ENCODE measurements at places on chromosomes 11 and 22.

DNA sequence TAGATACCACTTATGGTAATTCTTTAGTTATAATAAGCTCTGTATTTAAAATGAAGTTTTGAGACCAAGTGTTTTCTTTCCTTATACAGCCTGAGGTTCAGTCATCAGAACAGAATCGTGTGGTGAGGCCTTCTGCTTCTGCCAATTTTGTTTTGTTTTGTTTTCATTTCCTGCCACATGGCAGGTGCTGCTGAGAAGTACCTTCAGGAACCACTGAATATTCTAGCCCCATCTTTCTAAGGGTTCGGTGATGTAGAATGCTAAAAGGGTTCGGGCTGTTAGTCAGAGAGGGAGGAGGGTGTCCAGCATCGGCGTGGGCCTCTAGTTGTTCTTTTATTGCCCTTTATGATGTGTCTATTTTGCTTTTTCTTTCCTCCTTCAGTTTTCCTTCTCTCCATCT, 25.8 kb downstream of the TNRC6B start:
- no peak for DNase-seq

GRCh38 chr11:86795949-86796348, 4.4 kb upstream of the PRSS23 start:
- DNase-seq = no peak

DNA sequence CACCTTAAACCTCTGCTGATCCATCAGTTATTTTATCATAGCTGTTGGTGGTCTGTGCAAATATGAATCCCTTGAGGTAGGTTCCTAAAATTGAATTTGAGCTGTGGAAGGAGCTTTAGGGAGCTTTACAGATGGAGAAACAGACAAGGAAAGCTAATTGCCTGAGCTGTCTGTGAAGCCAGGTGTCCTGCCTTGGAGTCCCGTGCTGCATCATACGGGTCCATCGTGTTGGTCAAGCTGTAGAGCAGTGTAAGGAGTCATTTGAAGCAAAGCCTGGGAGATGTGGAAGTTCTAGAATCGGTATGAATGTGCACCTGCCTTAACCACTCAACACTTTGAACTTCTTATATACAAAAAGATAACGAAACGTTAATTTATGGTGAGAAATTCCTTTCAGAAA, 1.0 kb downstream of the POLA2 start:
- no peak for DNase-seq

DNA sequence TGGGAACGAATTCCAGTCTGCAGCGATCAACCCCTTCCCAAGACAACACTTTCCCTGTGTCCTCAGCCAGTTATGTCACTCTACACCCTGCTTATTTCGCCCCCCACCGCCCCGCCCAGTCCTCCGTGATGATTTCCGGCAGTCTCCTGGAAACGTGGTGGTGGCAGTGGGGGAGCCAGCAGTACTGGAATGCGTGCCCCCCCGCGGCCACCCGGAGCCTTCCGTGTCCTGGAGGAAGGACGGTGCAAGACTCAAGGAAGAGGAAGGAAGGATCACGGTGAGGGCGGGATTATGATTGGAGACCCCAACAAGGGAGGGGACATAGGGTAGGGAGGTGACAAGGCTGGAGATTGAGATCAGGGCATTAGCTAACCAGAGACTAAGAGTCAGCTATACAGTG, 4.1 kb downstream of the ROBO3 start:
- DNase-seq = no peak

GRCh38 chr11:7577291-7578190, 63.7 kb downstream of the PPFIBP2 start:
- no peak for DNase-seq

DNA sequence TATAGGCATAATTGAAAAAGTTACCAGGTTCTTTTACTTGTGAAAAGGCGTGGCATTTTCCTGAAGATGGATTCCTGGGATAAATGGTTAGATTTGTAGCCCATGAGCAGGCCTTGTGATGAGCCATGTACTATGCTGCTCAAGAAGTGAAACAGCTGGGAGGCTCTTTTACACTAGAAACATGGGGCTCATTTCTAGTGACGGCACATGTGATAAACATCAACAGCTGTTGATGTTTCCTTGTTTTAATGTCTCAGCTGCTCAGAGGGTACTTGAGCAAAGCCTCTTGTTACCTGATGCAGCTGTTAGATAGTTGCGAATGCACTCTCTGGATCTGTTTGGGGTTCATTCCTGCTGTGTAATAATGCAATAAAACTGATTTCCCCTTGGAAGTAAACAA, 396.8 kb downstream of the GUCY1A2 start:
- no peak for DNase-seq

DNA sequence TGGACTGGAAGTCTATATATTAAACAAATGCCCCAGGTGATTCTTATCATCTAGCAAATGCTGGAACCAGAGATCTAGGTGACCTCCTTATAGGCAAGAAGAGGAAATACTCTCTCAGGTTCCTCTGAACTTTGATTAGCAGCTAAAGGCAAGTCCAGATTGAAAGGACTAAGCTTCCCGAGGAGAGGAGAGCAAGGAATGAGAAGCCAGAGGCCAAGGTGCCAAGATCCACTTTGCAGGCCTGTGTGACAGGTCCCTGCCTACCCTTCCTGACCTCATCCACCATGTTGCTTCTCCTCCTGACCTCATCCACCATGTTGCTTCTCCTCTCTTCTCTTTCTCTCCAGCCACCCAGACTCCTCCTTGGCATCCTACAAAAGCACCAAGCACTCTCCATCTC, 173.2 kb downstream of the LARGE1 start:
- DNase-seq = no peak

DNA sequence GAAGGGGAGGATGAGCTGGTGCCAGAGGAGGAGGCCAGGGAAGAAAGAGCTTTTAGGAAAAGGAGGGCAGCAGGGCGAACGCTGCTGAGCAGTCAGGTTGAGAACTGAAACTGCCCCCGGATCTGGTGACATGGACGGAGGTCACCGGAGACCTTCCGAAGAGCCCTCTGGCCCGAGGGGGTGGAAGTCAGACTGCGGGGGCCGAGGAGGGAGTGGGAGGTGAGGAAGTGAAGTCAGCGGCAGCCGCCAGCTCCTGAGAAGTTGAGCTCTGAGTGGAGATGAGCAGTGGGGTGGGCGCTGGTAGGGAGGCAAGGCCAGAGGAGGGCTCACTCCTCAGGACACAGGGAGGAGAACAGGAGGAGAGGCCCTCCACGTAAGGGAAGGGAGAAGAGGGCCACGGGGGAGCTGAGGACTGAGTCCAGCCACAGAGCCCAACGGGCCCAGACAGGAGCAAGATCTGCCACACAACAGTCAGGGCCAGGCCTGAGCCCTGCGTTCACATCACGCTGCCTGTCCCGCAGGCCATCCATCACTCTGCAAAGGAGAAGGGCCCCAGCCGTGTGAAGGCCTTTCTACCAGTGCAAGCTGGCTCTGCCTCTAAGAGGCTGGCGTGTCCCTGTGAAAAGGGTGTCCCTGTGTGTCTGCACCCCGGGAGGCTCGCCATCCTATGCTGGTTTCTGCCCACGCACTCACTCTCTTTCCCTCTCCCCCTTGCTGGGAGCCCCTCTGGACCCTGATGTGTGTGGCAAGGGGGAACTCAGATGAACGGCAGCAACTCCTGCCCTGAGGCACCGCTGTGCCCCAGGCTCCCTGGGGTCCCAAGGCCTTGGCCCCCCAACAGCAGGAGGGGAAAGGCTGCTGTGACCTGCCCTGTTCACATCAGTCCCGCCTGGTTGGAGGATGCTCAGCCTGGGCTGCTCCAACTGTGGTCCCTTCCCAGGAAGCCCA, 19.0 kb upstream of the LRRC32 start:
- no peak for DNase-seq

DNA sequence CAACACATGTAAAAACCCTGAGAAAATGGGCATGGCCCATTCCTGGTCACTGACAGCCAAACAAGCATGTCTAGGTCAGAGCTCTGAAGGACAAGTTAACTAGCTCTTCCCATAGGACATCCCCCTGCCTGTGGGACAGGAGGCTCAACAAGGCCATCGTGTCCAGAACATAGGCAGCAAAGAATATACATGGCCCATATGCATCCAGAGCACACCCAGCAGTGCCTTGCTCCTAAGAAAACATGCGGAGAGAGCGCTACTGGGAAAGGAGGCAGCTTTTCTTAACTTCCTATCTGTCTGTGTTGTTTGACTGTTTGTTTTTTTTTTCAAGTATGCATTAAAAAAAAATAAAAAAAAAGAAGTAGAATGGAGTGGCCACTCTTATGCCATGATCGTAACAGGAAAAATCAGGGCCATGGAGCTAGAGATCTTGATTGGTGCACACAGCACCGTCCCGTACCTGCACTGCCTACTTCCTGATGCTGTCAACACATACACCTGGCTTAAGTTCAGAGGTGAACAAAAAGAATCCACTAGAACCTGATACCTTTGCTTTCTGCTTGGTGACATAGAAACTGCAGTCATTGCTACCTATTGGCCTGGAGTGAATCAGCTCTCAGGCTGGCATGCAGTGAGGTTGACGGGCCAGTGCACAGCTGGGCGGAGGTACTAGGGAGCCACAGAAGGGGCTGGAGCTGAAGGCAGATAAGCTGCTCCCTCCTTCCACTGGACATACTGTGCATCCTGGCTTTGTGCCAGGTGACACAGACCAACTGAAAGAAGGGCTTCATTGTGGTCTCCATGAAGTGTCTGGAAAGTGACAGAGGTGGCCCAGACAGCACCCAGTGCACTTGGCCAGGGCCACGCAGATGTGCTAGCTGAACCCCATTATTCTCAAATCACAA, 11.9 kb downstream of the UFD1 start:
- DNase-seq = no peak

DNA sequence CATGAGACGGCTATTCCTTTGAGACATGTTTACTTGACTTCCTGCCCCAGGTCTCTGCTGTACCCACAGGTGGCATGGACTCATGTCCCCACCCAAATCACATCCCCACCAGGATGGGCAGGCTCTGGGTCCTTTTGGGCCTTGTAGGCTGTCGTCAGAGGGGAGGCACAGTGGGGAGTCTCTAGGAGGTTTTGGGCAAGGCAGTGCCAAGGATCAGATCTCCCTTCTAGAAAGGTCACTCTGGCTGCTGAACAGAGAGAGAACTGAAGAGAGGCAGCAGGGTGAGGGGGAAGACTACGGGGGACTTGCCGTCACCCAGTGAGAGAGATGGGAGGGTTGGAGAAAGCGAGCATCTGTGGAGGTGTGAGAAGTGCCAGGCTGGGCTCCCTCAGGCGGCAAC, 4.6 kb upstream of the KCNQ1OT1 start:
- DNase-seq = no peak

DNA sequence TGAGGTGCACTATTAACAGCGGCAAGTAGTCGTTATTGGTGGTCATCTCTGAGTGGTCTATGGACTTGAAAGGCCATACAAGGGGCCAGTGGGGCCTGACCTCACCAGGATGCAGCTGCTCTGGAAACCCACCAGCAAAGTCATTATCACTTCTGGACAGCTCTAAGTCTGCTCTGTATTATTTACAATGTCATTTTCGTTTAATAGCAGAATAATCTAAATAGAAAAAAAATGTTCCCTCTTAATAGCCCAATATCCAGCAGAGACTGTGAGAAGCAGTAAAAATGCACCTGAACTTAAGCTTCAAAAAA, 85.0 kb upstream of the EED start:
- no peak for DNase-seq

- no peak for DNase-seq
Observed at GRCh38 chr11:127182586-127183203, 182.1 kb upstream of the KIRREL3 start.

DNA sequence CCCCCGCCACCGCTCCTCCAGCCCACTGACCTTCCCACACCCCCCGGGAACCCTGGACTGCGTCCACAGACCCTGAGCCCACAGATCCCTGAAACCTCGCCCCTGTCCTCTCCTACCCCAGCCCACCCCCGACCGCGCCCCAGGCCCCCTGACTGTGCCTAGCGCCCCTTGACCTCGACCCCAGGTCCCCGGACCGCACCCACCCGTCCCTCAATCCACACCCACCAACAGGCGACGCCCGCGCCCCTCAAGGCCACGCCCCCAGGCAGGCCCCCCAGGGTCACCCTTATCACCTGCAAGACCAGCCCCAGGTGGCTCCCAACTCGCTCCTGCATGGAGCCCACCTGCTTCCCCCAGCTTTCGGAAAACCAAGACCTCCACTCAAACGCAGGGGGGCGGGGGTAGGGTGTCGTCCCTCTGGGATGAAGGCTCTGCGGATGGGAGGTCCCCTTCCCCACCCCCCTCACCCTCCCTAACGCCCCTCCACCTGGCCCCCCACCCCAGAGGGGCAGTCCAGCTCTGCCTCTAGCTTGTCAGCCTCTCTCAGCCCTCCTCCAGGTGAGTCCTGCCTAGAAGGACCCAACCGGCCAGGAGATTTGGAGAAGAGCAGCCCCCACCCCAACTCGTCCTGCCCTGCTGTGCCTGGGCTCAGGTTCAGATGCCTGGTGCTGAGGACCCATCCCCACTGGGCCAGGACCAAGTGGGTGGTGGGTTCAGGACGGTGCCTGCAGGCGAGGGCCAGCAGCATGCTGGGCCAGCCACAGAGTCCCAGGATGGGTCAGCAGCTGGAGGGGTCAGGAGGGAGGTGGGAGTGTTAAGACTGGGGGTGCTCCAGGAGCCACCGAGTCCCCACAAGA, 3.1 kb upstream of the IL17REL start:
- no peak for DNase-seq

DNA sequence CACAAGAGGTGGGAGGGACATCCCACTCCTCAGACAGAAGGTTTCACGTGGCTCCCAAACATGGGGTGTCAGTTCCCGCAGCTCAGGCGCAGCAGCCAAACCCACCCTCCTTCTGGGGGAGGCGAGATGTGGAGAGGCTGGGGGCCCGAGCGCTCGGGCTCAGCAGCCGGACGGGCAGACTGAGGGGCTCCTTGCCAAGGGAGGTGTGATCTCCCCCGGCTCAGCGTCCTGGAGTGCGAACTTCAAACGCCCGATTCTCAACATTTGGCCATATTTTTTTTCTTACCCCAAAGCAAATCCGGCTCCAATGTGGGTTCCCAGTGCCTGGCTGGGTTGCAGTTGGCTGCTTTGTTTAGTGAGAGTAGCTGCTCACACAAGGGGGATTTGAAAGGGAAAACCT, 477.9 kb downstream of the MN1 start:
- DNase-seq = no peak

DNA sequence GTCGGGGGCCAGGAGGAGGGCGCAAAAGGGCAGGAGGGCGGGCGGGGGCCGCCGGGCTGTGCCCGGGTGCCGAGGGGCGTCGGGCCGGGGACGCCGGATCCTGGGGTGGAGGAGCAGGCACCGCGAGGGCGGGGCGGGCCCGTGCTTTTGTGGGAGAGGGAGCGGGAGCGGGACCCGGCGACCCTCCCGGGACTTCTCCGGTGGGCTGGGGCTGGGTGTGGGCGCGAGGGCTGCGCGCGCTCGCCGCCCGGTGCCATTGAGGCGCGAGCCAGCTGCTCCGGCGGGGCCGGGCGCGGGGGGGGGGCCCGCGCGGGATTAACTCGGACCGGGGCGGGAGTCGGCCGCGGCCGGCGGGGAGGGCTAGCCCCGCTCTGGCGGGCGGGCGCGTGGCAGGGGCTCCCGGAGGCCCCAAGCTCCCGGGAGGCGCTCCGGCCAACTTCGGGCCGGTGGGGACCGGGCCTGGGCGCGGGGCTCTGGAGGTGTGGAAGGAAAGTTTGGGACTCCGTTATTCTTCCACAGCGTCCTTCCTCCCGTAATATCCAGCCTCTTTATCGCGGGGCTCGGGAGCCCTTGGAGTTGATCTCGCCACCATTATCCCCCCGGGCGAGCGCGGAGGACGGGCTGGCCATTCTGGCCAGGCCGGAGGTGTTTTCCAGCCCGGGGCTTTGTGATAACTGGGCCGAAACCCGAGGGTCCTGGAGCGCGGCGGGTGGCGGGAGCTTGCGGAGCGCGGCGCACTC, 936 bp downstream of the CECR2 start:
- no peak for DNase-seq

Data from stimulated activated CD4-positive, alpha-beta T cell treated with anti-CD3 and anti-CD28 coated beads, Interleukin-15, amount 100 ng/mL, for 1 hour (primary cell).